ENCODE measurements at places on chromosomes 2 and 18. TPM values are rescaled to one million over a fixed set of nuclear protein-coding genes. Genes with fewer than 3 reads are reported as not detected.

RGPD4 gene
- 0.05 TPM for polyA plus RNA-seq

EIF2B4 gene
- 56.0 TPM for polyA plus RNA-seq

EMILIN1 gene
- 8.9 TPM for polyA plus RNA-seq

TTN gene
- 1.1 TPM for polyA plus RNA-seq

RBM44 gene
- 0.82 TPM for polyA plus RNA-seq

LOXHD1 gene
- polyA plus RNA-seq, result 0.09 TPM

KCNG2 gene
- polyA plus RNA-seq, result 0.14 TPM

IMPA2 gene
- 19.5 TPM for polyA plus RNA-seq

MAIP1 gene
- 16.3 TPM for polyA plus RNA-seq

ADRA2B gene
- 0.52 TPM for polyA plus RNA-seq

CCDC150 gene
- polyA plus RNA-seq, result 3.0 TPM

DUSP19 gene
- 2.0 TPM for polyA plus RNA-seq

ARHGEF4 gene
- polyA plus RNA-seq, result 6.5 TPM

RIT2 gene
- 0.16 TPM for polyA plus RNA-seq

TMEM150A gene
- polyA plus RNA-seq, result 15.9 TPM

MEP1B gene
- 0.11 TPM for polyA plus RNA-seq

PDE1A gene
- 13.0 TPM for polyA plus RNA-seq

Measured in thymus (tissue), 14 donors.